GM23338 (cell line): ENCODE measurements at places on chromosomes 6 and 20. TPM values are rescaled to one million over a fixed set of nuclear protein-coding genes. Genes with fewer than 3 reads are reported as not detected.
A peak's percentile ranks its signal among the peaks of the same experiment; 100 is the strongest.

GRCh38 chr6:137307163-137307854, 88.1 kb upstream of the IFNGR1 start:
- DNase-seq, result no peak

DNA sequence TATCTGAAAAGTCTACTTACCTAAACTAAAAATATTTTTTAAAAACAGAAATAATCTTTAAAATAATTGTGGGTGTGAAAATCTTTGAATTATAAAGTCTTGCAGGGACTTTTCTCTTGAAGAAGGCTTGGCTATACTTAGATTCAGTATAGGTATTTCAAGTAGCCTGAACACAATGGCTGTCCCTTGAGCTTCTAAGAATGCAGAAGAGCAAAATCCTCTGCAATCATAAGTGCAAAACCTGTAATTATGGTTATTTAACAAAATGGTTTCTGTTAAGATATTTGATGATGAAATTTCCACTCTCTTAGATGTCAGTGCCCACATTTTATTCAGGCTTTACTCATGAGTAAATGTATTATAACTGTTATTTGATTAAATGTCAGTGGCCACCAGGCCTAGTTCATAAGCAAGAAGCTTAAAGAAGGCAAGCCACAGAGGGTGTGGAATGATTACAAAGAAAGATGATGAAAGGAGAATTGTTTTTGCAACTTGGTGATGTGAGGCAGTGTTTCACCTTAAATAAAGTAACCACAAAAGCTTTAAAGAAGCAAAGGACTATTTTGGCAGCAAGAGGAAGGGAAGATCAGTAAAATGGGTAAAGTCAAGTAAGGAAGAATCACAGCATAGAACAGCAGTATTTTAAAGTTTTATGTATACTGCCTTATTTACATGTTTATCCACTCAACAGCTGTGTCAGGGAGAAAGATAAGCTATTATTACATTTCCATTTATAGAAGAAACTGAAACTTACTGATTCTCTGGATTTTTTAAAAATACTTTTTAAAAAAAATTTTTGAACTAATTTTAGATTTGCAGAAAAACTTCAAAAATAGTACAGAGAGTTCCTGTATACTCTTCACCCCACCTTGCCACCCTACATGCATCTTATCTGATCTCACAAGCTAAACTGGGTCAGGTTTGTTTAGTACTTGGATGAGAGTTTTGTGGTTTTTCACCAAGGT, 351.2 kb upstream of the RUNX2 start:
- no peak for DNase-seq

DNA sequence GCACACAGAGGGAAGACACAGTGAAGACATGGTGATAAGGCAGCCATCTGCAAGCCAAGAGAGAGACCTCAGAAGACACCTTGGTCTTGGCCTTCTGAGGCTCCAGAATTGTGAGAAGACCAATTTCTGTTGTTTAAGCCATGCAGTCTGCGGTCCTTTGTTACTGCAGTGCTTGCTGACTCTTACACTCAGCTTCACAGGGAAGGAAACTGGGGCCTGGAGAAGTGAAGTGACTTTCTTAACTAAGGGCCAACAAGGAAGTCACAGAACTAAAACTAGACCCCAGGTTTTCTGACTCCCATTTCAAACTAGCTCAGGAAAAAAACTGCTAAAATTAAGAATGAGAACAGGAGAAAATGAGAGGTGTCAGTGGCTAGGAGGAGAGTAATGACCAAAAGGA, 74.3 kb downstream of the TNFRSF21 start:
- no peak for DNase-seq

DNA sequence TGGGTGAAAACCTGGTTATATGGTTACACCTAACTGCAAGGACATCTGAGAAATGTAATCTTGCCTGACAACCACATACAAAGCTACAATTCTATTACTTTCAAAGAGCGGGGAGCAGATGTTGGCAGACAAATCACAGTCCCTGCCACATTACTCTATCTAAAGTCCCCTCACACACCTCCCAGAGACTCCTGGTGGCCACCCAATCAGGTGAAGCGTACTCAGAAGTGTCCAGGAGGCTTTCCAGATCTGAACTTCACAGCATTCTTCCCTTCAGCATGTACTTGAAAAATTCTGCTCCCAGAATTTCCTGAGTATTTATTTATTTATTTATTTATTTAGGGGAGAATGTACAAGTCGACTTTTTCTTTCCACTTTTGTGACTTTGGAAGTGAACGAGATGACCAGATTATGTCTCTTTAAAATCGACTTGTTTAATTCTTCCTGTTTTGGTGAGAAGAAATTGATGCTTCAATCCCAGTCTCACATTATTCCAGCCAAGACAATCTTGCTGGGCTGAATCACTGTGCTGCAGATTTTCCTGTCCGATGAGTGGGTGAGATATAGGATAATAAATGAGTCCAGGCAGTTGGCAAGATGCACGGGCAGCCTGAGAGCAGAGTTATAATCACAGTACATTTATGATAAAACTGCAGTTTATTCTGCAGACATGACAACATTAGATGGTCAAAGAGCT, 46.9 kb upstream of the POPDC3 start:
- no peak for DNase-seq

DNA sequence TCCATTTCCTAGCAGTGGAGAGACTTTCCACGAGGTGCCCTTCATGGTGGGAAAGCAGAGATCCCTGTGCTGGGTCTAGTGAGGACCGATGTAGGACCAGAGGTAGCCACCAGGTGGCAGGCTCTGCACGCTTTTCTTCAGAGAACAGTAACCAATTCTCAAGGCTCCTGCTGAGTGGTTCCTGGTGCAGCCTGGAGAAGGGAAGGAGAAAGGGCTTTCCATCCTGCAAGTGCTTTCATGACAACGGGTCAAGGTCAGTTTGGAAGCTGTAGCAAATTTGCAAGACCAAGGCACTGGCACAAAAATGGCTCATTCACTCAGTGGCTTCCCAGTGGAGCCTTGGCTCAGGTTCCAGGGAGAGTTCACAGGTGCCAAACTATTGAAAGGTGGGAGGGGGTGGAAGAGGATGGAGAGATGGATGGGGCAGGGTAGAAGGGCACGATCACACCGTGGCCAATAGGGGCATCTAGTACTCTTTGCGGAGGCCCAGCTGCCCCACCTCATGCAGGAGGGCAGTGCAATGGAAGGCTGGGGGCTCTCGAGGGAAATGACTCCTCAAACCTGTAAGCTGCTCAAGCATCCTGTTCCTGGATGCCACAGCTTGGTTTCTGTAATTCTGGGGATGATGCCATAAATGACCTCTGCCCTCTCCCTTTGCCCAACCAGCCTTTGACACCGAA, 25.5 kb upstream of the KCNK16 start:
- peak; percentile 90 for DNase-seq

- no peak for DNase-seq
Observed at GRCh38 chr6:52575502-52575892, 1.4 kb downstream of the TRAM2 start.

- no peak for DNase-seq
Observed at GRCh38 chr6:148524976-148525375, 182.3 kb downstream of the SASH1 start.

GRCh38 chr6:121436274-121436857, 920 bp downstream of the GJA1 start:
- DNase-seq, result peak; percentile 50

DNA sequence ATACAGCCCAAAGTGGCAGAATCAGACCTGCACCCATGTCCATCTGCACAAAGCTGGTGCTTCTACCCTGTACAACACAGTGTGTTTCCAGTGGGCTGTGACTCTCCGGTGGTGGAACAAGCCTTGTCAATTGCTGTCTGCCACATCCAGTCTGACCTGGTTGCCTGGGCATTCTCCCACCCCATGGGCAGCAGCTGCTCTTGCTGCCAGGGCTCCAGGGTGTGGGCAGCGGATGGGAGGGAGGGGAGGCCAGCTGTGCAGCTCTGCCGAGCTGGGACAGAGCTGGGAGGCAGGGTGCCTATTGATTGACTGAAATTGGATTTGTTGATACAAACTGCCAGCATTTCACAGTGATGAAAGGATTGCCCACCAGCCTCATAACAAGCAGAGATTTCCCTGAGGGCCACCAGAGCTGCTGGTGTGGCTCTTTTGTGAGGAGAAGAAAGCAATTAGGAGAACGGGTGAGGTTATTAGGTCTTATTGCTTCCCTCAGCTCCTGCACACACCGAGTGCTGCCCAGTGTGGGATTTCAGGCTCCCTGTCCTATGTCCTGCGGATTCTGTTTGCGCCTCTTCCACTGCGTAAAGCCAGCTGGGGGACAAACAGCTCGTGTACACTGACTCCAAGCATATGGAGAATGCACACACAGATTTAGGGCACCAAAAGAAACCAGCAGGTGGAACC, 150.8 kb downstream of the NRN1 start:
- no peak for DNase-seq

- no peak for DNase-seq
Observed at GRCh38 chr6:36223706-36224105, 27.2 kb downstream of the BRPF3 start.

DNA sequence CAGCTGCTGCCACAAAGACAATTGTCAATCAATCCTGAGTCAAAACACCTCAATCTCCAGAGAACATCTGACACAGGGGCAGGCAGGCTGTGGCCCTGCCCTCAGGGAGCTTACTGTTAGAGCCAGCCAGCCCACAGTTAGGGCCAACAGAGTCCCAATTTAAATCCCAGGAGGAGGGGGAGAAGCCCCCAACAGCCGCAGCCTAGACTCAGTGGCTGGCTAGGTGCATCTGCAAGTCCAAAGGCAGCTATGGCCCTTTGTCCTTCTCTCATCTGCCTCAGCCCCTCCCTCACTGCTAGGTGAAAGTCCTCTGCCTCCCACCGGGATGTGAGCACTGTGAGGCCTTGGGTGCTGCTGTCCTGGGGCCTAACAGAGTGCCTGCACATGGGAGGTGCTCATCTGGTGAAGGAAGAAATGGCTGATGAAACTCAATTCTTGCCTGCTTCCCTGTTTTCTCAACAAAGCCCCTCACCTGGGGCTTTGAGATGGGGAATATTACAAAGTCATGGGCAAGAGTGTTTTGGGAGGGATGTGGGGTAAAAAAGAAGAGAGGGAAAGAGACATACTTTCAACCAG, 33.7 kb upstream of the VEGFA start:
- DNase-seq, result no peak

DNA sequence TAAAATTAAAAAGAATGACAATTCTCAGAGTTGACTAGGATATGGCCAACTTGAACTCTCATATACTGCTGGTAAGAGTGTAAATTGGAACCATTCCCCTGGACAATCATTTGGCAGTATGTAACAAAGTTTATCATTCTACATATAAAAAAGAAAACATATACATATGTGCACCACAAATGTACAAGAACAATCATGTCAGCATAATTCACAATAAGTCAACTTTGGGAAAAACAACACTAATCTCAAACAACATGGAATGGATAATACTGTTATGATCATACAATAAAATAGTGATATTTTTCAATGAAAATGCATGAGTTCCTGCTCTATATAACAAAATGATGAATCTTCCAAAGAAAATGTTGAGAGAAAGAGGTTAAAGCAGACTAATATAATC, 1078.7 kb upstream of the EPHA7 start:
- no peak for DNase-seq

- DNase-seq, result peak; percentile 84
Observed at GRCh38 chr6:14380901-14381828, 263.6 kb downstream of the CD83 start.

GRCh38 chr6:49430866-49431265, 32.2 kb downstream of the MMUT start:
- DNase-seq, result no peak

GRCh38 chr6:136614350-136614749, 64.1 kb upstream of the MAP7 start:
- no peak for DNase-seq

DNA sequence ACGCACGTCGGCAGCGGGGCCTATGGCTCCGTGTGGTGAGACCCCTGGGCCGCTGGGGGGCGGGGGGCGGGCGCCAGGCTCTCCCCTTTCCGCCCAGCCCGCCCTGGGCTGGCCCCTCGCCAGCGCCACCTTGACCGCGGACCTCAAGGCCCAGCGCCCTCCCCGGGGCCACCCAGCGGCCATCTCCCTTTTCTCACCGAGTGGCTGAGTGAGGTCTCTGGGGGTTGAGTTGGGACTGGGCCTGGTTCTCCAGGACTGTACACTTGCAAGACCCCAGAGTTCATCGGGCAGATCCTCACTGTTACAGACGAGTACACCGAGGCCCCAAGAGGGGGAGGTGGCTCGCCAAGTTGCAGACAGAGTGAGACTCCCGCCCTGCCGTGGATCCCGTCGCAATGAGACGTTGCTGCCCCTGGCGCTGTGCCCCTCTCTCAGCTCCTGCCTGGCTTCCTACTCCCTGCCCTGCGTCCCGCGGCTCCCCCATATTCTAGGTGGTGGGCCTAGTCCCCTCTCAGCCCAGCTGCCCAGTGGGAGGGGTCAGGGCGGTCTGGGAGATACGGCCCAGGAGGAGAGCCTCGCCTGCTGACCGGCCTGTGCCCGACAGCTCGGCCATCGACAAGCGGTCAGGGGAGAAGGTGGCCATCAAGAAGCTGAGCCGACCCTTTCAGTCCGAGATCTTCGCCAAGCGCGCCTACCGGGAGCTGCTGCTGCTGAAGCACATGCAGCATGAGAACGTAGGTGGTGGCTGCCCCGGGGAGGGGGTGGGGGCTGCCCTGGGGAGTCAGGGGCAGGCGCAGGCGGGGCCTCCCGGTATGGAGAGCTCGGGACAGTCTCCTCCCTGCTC, 576 bp downstream of the MAPK13 start:
- DNase-seq, result peak; percentile 65

GRCh38 chr6:156534594-156534993, 242.6 kb upstream of the ARID1B start:
- DNase-seq, result no peak

Gene LGSN
- 0.45 TPM in 1 of 2 replicates, not detected in the other for total RNA-seq

Gene SLC44A4
- 3.7 and 4.6 TPM in 2 replicates for total RNA-seq

Gene C6orf58
- not detected in 2 replicates for total RNA-seq

Gene ASIP
- not detected in 2 replicates for total RNA-seq

Gene MUC22
- total RNA-seq, result not detected in 2 replicates

Gene LRRN4
- total RNA-seq, result 0.70 and 2.2 TPM in 2 replicates

Gene SERAC1
- 8.4 and 10.1 TPM in 2 replicates for total RNA-seq

Gene VWA7
- total RNA-seq, result 0.07 and 0.12 TPM in 2 replicates

Gene ETV7
- 0.19 and 1.2 TPM in 2 replicates for total RNA-seq

Gene TRIM40
- total RNA-seq, result not detected in 2 replicates

Gene VSTM2L
- total RNA-seq, result 0.43 and 1.9 TPM in 2 replicates

Gene RHAG
- total RNA-seq, result not detected in 2 replicates
